CD4-positive, alpha-beta T cell treated with Interferon alpha-2 for 1 hour (primary cell): ENCODE measurements at places on chromosomes 13 and 19.

DNA sequence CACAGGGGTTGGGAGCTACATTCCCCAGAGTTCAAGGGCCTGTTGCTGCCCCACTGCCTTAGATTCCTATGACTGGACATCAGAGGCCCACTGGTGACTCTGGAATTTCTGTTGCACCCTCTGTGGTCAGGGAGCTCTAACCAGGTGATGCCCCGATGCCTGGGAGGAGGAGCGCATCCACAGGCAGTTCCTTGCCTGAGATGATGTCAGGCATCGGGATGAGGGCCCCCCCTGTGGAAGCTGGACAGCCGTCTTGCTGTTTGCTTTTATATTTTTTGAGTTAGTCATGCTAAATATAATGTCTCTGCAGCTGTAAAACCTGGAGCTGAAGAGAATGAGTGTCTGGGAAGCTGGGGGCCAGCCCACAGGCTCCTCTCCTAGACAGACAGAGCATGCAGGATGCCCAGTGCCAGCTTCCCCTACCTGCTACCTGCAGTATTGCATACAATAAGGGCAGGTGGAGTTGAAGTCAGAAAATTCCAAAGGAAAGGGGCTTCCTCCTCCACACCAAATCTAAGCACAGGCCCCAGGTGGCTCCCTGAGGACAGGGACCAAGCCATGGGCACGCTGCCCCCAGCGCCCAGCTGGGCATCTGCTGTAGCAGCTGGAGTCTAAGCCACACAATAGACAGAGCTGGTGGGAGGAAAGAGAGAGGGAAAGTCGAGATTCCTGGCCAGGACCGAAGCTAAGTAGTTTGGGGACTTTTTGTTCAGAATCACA, 16.2 kb downstream of the COL4A2 start:
- no peak for DNase-seq

DNA sequence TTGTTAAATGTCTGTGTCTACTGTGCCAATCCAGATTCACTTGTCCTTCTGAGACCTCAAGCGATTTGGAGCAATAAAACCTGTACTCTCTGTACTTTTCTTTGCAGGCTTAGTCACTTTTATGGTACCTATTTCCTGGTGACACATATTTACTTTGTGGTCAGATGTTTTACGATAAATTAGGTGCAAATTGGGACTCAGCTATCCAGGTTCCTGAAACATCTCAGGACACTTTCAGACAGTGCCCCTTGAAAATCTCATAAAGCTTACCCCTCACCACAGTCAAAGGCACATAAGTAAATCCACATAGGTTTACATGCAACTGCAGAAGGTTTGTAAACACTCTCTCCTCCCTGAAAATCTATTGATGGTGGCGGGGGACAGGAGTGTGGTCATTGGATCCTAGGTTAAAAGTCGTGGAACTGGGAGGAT, 438.8 kb downstream of the EFNB2 start:
- DNase-seq, result no peak

- DNase-seq, result no peak
These were observed 26.7 kb downstream of the TSC22D1 start for GRCh38 chr13:44549476-44549875.

- DNase-seq, result no peak
These were observed 59.7 kb upstream of the UBL3 start for GRCh38 chr13:29909975-29910674.

GRCh38 chr13:111659842-111660241, 339.4 kb downstream of the TEX29 start:
- DNase-seq, result no peak

- no peak for DNase-seq
These were observed 1.3 kb downstream of the FIZ1 start for GRCh38 chr19:55598034-55598433.

DNA sequence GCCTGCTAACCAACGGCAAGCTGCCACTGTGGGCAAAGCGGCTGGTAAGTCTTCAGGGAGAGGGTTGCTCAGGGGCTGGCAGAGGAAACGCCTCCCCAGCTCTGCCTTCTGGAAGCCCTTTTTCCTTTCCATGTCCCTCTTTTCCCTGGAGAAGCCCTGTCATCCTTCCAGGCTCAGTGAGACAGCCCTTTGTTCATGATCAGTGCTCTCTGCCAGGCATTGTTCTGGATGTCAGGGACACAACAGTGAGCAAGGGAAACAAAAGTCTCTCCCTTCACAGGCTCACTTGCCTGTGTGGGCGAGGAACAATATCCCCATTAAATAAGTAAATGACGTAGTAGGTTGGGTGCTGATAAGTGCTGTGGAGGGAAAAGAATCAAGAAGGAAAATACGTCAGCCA, 13.9 kb upstream of the OVOL3 start:
- DNase-seq, result no peak

GRCh38 chr19:16882146-16882545, 6.7 kb upstream of the F2RL3 start:
- DNase-seq, result no peak

- DNase-seq, result no peak
These were observed 36.4 kb downstream of the SLC10A2 start for GRCh38 chr13:103029798-103030197.
